Omental fat pad (tissue), 4 donors: ENCODE measurements at places on chromosomes 2 and 18. TPM values are rescaled to one million over a fixed set of nuclear protein-coding genes. Genes with fewer than 3 reads are reported as not detected.

Gene RGPD4
- not detected for total RNA-seq

Gene NAT8
- not detected for total RNA-seq

Gene LRRTM1
- not detected for total RNA-seq

Gene ERFE
- not detected for total RNA-seq

Gene FTCDNL1
- 4.5 TPM for total RNA-seq

Gene RBKS
- total RNA-seq: 12.3 TPM

Gene COL4A3
- total RNA-seq: 0.38 TPM

Gene SKOR2
- total RNA-seq: not detected

Gene CHRNA1
- total RNA-seq: not detected

Gene HSPE1
- total RNA-seq: 205 TPM

Gene SERPINB4
- not detected for total RNA-seq

Gene PRKCE
- total RNA-seq: 9.2 TPM

Gene NPAS2
- 21.1 TPM for total RNA-seq

Gene PRKAG3
- not detected for total RNA-seq

Gene COLEC12
- 54.8 TPM for total RNA-seq

Gene PDCD1
- total RNA-seq: 0.37 TPM

Gene HOXD12
- not detected for total RNA-seq

Gene ABCG8
- not detected for total RNA-seq

Gene KLHL29
- total RNA-seq: 17.9 TPM

Gene SNRNP27
- total RNA-seq: 68.2 TPM

Gene PLA2R1
- 6.5 TPM for total RNA-seq

Gene BOK
- 92.8 TPM for total RNA-seq

Gene AGBL5
- total RNA-seq: 7.0 TPM

Gene EVX2
- total RNA-seq: not detected

Gene C2orf66
- total RNA-seq: 0.38 TPM

Gene TYMS
- total RNA-seq: 0.65 TPM

Gene CRYBA2
- not detected for total RNA-seq

Gene LINC00305
- not detected for total RNA-seq

Gene ANTXR1
- 49.1 TPM for total RNA-seq

Gene ALKAL2
- total RNA-seq: 16.0 TPM

Gene TMEM247
- total RNA-seq: not detected

Gene CAPG
- 115 TPM for total RNA-seq

Gene SERPINB10
- 0.72 TPM for total RNA-seq

Gene NRBP1
- total RNA-seq: 73.9 TPM

Gene MC4R
- not detected for total RNA-seq
